ENCODE measurements at places on chromosomes 1 and 21. TPM values are rescaled to one million over a fixed set of nuclear protein-coding genes. Genes with fewer than 3 reads are reported as not detected.

- no peak overlapping the region for H3K4me3 ChIP-seq
- DNase-seq: peak; percentile 35
- H3K4me1 ChIP-seq: no peaks in the 10 kb centered on the region
- H3K36me3 ChIP-seq: no peaks in the 10 kb centered on the region
These were observed 5.4 kb upstream of the PRDM15 start for GRCh38 chr21:41884501-41885030.

DNA sequence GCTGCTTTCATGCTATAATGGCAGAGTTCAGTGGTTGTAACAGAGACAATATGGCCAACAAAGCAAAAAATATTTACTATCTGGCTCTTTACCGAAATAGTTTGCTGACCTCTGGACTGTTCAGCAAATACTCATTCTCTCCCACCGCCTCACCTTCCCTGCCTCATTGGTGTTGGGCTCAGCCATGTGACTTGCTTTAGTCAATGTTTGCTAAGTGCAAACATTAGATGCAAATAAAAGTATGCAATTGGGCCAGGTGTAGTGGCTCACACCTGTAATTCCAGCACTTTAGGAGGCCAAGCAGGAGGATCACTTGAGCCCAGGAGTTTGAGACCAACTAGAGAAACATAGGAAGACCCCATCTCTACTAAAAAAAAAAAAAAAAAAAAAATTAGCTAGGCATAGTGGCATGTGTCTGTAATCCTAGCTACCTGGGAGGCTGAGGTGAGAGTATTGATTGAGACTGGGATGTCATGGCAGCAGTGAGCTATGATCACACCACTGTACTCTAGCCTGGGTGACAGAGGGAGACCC lies 55.1 kb downstream of the RPL5 start:
- no peaks in the 10 kb centered on the region for H3K4me1 ChIP-seq
- H3K4me3 ChIP-seq: no peak overlapping the region
- no peak overlapping the region for H3K27ac ChIP-seq
- DNase-seq: no peak

GRCh38 chr1:43440358-43440757 lies 13.4 kb downstream of the HYI start:
- no peak overlapping the region for H3K4me3 ChIP-seq
- H3K27me3 ChIP-seq: no peaks in the 10 kb centered on the region
- peaks cover 33% of the 10 kb centered on the region for H3K36me3 ChIP-seq
- H3K4me1 ChIP-seq: no peaks in the 10 kb centered on the region

DNA sequence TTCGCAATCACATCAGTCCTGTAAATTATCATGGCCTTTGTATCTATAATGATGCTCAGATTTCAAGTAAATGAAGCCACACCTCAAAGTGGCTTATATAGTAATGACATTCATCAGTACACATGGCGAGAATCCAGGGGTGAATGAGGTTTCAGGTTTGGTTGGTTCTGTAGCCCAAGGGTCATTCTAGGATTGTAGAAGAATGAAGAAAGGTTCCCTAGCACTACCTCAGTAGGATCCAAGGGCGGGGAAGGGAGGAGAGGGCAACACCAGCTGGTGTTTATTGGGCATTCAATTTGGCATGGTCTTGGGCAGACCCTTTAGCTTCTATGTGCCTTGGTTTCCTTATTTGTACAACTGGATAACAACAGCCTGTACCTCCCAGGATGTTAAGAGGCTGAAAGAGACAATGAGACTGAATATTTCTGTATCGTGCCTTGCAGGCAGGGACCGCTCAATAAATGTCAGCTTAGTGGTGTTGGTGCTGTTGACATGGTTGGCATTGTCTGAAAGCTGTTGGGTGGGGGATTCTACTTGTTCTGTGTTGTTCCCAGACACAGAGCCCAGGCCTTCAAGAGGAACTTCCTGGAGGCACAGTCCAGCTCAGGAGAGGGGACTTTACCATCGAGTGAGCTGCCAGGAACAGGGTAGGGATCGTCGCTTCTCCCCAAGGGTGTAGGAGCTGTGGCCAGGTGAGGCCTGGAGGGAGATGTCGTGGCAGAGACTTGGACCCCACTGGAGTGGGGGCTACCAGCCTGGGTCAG lies 388.2 kb downstream of the PTPRU start:
- H3K36me3 ChIP-seq: no peaks in the 10 kb centered on the region
- H3K4me1 ChIP-seq: no peaks in the 10 kb centered on the region
- DNase-seq: no peak

DNA sequence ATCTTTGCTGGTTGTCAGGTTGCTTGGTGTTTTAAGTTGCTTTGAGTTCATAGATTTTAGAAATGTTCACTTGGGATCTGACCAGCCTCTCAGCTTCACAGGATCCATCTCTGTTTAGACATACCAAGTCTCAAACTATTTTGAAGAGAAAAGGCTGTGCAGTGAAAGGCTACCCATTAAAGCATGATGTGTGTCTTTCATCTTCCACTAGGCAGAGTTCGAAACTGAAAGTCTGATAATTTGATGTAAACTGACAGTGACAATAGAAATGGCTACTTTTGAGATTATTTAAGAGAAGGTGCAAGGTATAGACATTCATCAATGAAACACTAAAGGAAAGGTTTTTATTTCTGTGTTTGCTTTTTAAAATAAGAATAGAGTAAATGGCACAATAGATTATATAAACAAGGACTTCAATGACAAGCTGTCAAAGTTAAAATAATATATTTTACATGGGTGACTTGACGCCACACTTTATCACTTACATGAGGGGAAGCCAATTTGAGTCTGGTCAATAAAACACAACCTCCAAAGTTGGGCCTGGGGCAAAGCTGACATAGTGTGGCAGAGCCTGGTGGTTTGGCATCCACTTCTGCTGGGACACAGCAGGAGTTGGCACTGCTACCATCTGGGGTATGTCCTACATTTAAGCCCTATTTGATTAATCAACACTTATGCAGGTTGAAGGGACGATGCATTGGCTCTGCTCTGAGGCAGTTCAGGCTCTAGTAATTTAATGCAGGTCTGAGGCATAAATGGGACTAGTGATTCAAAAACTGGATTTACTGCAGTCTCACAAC lies 197.7 kb downstream of the CRB1 start:
- no peak overlapping the region for H3K27ac ChIP-seq
- peaks cover 10% of the 10 kb centered on the region for H3K4me1 ChIP-seq
- no peaks in the 10 kb centered on the region for H3K36me3 ChIP-seq
- DNase-seq: no peak

GRCh38 chr21:44876849-44877575 lies 3.5 kb upstream of the PTTG1IP start:
- no peak overlapping the region for H3K27ac ChIP-seq
- no peaks in the 10 kb centered on the region for H3K36me3 ChIP-seq
- DNase-seq: no peak
- no peaks in the 10 kb centered on the region for H3K4me1 ChIP-seq

- H3K4me3 ChIP-seq: no peak overlapping the region
- no peaks in the 10 kb centered on the region for H3K27me3 ChIP-seq
- H3K36me3 ChIP-seq: no peaks in the 10 kb centered on the region
- no peaks in the 10 kb centered on the region for H3K4me1 ChIP-seq
- DNase-seq: no peak
- peak overlapping the region; percentile 64 for H3K27ac ChIP-seq
These were observed 201.7 kb downstream of the NUF2 start for GRCh38 chr1:163523375-163524029.

DNA sequence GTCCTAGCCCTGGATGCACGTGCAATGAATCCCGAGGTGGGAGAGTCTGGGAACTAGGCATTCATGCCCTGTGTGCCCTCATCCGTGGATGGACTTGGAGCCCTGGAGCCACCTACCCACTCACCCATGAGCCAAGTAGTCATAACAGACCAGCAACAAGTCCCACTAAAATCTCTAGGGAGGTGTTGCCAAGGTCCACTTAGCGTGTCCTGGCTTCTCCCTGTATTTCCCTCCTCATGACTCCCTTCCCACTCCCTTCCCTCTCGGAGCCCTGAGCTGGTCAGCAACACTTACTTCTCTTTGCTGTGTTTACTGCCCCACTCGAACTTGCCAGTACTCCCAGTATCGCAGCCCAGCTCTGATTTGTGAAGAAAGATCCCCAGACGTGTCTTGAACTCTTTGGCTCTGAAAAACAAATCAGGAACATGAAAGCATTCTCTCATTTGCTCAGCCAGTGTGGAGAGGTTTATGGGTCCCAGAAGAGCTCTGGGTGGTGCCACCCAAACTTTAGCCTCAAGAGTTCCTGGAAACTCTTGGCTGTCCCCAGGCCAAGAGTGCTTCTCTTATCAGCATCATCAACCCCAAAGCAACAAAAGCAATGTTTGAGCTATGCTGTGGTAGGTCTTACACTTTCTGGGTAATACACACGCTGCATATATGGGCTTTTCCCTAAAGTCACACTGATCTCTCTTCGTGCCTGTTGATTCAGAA lies 1.1 kb downstream of the RGS16 start:
- H3K4me1 ChIP-seq: peaks cover 5% of the 10 kb centered on the region
- no peak for DNase-seq
- H3K4me3 ChIP-seq: peak overlapping the region; percentile 74
- no peak overlapping the region for H3K27ac ChIP-seq
- H3K27me3 ChIP-seq: peaks cover 15% of the 10 kb centered on the region

DNA sequence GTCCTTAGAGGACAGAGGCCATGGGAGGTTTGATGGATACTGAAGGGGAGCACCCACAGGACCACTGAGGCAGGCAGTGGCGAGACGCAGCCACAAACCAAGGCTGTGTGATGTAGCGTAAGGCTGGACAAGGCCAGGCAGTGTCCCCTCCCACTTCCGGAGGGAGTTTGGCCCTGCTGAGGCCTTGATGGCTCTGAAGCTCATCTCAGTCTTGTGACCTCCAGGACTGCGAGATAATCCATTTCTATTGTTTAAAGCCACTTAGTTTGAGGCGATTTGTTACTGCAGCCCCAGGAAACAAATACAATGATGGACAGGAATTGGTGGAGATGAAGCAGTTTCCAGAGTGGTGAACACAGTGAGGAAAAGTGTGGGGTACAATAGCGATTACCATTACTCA lies 15.3 kb downstream of the PIGP start:
- DNase-seq: no peak
- H3K27ac ChIP-seq: no peak overlapping the region
- H3K4me1 ChIP-seq: peaks cover 7% of the 10 kb centered on the region
- H3K4me3 ChIP-seq: no peak overlapping the region
- no peaks in the 10 kb centered on the region for H3K36me3 ChIP-seq

DNA sequence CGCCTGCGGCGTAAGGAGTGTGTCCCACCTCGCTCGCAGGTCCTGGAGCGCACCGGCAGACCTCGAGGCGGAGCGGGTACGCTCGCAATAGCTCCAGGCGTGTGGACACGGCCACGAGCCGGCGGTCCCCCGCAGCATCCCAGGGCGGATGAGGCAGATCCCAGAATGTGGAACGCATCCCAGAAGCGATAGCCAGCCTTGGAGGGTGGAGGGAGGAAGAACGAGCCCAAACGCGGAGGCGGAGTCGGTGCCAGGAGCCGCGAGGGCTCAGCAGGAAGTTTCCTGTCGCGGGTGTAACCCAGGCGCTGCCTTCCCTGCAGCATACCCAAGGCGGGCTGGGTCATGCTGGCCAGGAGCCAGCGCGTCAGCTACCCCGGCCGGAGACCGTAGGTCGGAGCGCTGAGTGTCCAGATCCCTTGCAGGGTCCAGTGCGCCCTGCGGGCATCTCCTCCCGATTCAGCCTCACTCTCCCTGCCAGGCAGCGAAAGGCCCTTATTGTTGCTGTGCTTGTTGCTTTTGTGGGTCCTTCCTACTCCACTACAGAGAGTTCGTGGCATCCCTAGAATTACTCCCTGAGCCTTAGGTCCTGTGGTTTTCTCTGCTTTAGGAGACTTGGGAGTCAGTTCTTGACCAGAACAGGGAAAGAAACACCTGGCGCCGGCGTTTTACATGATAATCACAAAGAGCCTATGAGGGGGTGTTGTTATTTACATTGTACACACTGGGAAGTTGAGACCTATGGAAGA lies 27.7 kb downstream of the STYXL2 start:
- H3K27ac ChIP-seq: no peak overlapping the region
- peaks cover 19% of the 10 kb centered on the region for H3K4me1 ChIP-seq

- DNase-seq: no peak
- no peaks in the 10 kb centered on the region for H3K36me3 ChIP-seq
- peak overlapping the region; percentile 91 for H3K27ac ChIP-seq
These were observed 30.3 kb upstream of the RGS16 start for GRCh38 chr1:182634306-182635072.

GRCh38 chr1:33045246-33045645 lies 8.6 kb upstream of the AK2 start:
- no peaks in the 10 kb centered on the region for H3K27me3 ChIP-seq
- no peaks in the 10 kb centered on the region for H3K4me1 ChIP-seq
- peak; percentile 50 for DNase-seq
- no peak overlapping the region for H3K27ac ChIP-seq

DNA sequence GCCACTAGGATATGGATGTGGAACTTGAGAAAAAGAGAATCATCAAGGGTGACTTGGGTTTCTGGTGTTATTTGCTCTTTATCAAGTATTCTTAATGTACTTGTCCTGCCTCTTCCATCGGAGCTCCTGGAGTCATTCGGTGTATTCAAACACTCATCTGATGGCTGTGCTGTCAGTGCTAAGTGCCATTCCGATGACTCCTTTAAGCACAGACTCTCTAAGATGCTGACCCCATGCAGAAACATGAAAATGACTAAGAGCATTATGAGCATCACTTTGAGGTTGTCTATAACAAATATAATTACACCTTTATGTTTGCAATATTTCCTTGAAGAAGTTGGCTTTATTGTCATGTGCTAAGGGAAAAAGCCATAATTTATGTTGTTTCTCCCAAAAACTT lies 11.3 kb upstream of the RPL5 start:
- no peak overlapping the region for H3K27ac ChIP-seq
- no peaks in the 10 kb centered on the region for H3K27me3 ChIP-seq
- H3K4me3 ChIP-seq: no peak overlapping the region
- no peaks in the 10 kb centered on the region for H3K4me1 ChIP-seq

GRCh38 chr21:43925609-43926008 lies 60.6 kb downstream of the AGPAT3 start:
- no peak overlapping the region for H3K27ac ChIP-seq
- H3K27me3 ChIP-seq: no peaks in the 10 kb centered on the region
- H3K36me3 ChIP-seq: peaks cover 5% of the 10 kb centered on the region
- H3K4me1 ChIP-seq: peaks cover 18% of the 10 kb centered on the region
- DNase-seq: no peak
- H3K4me3 ChIP-seq: no peak overlapping the region

GRCh38 chr1:231596337-231596791 lies 30.2 kb upstream of the DISC1 start:
- H3K4me1 ChIP-seq: no peaks in the 10 kb centered on the region
- no peaks in the 10 kb centered on the region for H3K36me3 ChIP-seq
- H3K27ac ChIP-seq: no peak overlapping the region
- H3K4me3 ChIP-seq: no peak overlapping the region
- H3K27me3 ChIP-seq: no peaks in the 10 kb centered on the region

DNA sequence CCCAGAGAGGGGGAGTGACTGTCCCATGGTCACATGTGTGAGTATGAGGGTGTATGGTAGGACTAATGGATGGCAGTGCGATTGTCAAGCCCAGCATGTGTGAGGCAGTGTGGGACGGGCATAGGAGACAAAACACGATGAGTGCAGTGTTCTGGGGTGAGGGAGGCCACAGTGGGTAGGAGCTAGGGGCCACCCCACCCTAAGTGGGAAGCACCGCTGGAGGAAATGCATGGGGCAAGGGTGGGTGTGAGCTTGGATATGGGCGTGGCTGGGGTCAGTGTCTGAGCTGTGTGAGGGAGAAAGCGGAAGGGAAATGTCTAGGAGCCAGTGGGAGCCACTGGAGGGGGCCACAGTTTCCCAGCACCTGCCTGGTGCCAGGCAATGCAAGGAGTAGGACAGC lies 56.5 kb downstream of the FOXO6 start:
- DNase-seq: no peak
- no peak overlapping the region for H3K27ac ChIP-seq
- H3K4me3 ChIP-seq: no peak overlapping the region

ST6GALNAC3 gene
- total RNA-seq: 7.6 TPM

OR14C36 gene
- not detected for total RNA-seq

NCF2 gene
- total RNA-seq: 0.55 TPM

LAD1 gene
- total RNA-seq: 13.5 TPM

FMO5 gene
- 14.1 TPM for total RNA-seq

ZNF697 gene
- 10.8 TPM for total RNA-seq

CYYR1 gene
- total RNA-seq: 11.3 TPM
